ENCODE measurements at places on chromosomes 16 and 17. TPM values are rescaled to one million over a fixed set of nuclear protein-coding genes. Genes with fewer than 3 reads are reported as not detected.

GRCh38 chr17:55420067-55420775 lies 1.4 kb downstream of the MMD start:
- no peak for DNase-seq

NOTUM gene
- 5.1 TPM for polyA plus RNA-seq

DNA sequence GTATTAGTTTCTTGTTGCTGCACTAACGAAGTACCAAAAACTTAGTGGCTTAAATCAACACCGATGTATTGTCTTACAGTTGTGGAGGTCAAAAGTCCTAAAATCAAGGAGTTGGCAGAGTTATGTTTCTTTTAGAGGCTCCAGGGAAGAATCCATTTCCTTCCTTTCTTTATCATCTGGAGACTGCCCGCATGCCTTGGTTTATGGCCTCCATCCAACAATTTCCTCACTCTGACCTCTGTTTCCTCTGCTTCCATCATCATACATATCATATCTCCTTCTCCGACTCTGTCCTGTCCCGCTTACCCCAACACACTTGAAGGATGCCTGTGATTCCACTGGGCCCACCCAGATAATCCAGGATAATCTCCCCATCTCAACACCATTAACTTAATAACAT lies 627.8 kb downstream of the KCNJ2 start:
- no peak for DNase-seq

WNT9B gene
- 1.2 TPM for polyA plus RNA-seq

All from testis (tissue), 5 donors.